ENCODE measurements at places on chromosomes 7 and 10.

GRCh38 chr7:19930051-19930450 lies 156.6 kb upstream of the TMEM196 start:
- no peak for DNase-seq

DNA sequence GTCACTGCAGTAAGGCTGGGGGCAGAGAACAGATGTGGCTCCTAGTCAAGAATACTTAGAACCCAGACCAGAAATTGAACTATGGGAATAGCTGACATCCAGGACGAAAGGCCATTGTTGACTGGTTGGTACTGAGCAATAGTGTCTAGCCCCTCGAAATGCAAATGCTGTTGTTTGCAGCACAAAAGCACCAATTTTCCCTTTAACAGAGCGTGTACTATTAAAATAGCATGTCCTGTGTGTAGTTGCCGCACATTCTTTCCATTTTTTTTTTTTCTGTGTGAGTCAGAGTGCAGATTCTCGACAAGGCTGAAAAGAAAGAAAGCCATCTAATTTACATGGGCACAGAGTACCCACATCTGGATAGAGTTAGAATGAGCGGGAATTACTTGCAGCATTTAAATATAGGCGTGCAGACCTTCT lies 302.4 kb downstream of the PTEN start:
- no peak for DNase-seq

DNA sequence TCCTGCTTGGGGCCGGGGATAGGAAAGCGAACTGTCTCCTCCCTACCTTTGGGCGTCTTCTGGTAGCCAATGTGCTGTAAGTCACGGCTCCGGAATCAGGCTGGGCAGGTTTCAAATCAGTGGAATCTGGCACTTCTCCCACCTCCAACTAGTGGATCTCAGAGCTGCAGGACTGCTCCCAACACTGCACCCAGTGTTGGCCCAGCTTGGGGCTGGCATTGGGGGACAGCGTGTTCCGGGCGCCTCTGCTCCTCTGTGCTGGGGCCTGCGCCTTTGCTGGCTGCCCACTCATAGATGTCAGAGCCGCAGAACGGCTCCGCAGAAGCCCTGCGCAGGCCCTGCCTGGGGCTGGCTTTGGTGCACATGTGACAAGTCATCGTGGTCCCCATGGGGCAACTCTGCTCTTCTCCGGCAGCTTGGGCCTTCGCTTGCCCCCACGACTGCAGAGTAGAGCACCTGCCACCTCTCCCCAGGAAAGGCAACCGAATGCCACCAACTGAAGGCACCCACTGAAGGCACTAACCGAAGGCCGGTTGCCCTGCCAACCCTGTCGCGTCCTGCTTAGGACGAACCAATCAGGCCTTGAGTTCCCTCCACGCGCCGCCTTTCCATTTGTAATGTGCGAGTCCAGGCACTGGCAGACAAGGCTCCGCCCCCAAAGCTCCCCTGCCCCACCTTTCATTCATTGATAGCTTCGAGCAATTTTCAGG lies 85.5 kb upstream of the ABI1 start:
- DNase-seq, result peak; percentile 59

- no peak for DNase-seq
Observed at GRCh38 chr10:118497227-118497626, 98.2 kb downstream of the PRLHR start.

DNA sequence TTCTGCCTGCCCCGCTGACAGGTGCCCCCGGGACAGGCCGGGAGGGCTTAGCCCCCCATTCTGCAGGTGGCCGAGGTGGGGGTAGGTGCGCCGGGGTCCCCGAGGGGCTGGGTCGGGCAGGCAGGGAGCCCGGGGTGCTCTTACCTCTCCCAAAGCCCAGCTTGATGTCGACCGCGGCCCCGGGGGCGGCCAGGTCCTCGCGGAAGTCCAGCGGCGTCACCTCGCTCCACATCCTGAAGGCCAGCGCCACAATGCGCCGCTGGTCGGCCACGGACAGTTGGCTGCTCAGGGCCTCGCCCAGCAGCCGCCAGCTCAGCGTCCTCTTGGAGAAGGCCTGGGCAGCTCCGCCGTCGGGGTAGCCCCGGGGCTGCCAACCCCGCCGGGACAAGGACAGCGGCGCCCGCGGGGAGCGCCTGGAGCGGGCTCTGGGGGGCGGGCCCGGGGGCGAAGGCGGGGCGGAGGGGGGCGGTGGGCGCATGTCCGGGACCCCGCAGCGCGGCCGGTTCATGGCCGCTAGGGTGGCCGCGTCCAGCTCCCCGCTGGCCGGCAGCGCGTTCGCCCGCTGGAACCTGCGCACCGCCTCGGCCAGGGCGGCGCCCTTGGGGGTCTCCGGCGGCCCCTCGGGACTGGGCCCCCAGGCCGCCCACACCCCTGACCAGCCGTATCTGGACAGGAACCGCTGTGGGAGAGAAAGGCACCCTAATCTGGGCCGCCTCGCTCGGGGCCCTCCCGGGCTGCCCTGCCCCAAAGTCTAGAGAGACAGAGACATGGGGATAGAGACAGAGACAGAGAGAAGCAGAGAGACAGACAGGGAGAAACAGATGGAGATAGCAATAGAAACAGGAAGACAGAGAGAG lies 1.7 kb downstream of the MMP21 start:
- no peak for DNase-seq

DNA sequence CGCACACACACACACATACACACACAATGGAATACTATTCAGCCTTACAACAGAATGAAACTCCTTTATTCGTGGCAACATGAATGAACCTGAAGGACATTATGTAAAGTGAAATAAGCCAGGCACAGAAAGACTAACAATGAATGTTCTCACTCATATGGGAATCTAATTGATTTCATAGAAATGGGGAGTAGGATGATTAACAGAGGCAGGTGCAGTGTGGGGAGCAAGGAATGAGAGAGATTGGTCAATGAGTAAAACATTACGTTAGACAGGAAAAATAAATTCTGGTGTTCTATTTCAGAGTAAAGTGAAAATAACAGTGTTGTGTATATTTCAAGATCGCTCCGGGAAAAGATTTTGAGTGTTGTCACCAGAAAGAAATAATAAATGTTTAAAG lies 694.5 kb downstream of the NXPH1 start:
- DNase-seq, result no peak

DNA sequence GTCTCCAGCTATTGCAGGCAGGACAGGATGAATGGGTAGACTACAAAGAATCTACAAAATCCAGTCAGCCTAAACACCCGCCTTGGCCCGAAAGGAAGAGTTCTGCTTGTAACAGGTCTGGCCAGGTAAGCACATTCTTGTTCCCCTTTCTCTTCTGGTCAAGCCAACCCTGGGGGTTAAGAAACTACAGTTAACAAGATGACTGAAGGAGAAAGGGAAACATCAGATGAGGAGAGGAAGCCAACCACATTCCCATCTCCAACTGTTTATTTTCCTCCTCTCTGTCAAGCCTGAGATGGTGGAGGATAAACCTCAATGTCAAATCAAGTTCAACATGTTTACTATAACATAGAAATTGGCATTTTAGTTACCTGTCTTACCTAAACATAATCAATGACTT lies 198.9 kb downstream of the IPMK start:
- DNase-seq, result no peak

- no peak for DNase-seq
Observed at GRCh38 chr7:43553999-43554398, 28.9 kb upstream of the STK17A start.

GRCh38 chr10:97889461-97890265 lies 40.0 kb downstream of the GOLGA7B start:
- peak; percentile 65 for DNase-seq

DNA sequence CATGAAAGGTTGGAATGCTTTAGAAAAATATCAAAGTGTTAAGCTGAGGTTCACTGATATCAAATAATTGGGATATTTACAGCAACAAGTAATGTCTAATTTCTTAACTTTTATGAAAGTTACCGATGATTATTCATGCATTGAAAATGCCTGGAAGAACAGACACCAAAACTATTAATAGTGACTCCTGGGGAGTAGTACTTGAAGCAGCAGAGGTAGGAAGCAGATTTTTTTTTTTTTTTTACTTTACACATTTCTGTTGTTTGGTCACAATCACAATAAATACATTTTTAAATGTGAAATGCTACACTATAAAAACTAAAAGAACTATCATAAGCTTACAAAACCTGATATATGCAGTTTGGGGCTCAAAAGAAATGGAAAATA lies 70.5 kb upstream of the FGL2 start:
- no peak for DNase-seq

- no peak for DNase-seq
Observed at GRCh38 chr10:6259153-6259552, 56.4 kb downstream of the PFKFB3 start.

DNA sequence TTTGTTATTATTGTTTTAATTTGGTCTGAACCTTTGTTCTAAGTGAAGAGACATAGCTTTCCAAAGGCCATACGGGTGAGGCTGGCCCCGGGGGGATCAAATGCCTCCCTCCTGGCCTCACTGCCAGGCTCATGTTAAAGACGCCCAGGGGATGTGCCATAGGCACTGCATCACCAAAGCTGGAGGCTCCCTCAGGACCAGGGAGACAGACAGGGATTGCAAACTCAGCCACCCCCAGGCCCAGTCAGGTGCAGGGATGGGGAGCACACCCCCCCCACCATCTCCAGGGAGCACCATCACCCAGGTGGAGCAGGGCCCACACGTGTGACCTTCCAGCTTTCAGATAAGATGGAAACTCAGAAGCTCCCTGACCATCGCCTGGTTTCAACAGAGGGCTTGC lies 96.0 kb upstream of the DNAAF5 start:
- no peak for DNase-seq

DNA sequence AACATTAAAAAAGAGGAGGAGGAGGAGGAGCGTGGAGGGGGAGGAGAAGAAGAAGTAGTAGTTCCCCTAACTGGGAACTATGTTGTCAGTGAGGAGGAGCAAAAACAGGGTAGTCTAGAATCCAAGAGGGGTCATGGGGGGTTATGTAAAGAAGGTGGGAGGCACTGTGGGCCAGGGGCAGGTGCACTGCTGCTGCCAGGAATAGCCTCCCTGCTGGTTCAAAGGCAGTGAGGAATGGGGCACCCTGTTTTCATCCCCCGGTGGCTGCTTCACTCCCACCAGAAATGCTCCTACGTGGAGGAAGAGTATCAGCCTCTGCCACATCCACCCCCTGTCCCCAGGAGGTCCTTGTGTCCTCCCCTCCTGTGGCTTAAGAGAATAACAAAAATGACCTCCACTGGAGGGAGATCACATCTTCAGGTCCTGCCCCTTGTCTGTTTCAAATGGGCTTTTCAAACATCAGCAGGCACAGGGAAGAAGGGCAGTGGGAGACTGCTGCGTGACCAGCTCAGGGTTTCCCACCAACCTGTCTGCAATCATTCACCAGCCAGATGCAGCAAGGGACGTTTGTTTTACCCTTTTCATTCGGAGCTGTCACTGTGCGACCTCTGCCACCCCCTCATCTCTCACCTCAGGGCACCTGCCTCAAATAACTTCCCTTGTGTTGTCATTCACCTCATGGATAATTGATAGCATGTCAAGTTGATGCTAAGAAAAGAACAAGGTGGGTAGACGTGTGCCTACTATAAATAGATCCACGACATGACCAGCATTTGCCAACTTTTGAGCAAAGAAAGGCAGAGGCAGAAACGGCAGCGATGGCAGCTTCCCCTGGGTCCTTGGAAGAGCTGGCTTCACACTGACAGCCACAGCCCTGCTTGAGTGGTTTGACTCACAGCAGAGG lies 92.6 kb downstream of the DGKI start:
- peak; percentile 22 for DNase-seq

DNA sequence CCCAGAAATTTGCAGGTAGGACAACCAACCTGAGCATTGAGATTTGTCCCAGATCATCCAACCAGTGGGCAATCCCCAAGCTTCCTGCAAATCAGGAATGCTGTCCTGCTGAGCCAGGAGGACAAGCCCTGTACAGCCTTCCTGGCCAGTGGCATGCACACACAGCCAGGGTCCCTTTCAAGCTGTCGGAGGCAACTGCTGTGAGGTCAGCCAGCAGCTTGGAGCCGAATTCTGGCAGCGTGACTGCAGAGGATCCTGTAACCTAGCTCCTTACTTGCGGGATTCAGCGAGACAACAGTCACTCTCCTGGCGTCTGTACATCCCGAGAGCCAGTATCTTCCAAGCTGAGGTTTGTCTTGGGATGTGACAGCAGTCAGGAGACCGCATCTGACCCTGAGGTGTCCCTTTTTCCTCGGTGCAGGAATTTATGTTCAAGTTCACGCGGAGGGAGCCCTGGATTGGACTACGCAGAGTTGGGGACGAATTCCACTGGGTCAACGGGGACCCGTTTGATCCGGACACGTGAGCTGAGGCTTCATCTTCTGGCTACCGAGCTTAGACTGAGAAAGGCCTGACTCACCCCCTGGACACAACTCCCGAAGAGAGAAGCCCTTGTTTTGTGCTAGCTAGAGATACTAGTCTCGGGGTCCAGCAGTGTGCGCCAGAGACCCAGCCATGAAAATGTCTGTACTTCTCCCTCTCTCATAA lies 18.3 kb downstream of the CLEC2L start:
- DNase-seq, result peak; percentile 27

Measured in GM23338 (cell line).